ENCODE measurements at places on chromosomes 5 and 9. TPM values are rescaled to one million over a fixed set of nuclear protein-coding genes. Genes with fewer than 3 reads are reported as not detected.

GAPT gene
- not detected for total RNA-seq

OBP2B gene
- total RNA-seq, result not detected

TEK gene
- total RNA-seq, result 0.12 TPM

TRAPPC13 gene
- 12.3 TPM for total RNA-seq

HMMR gene
- total RNA-seq, result 21.5 TPM
